ENCODE measurements at places on chromosomes 13 and 19.

GRCh38 chr19:58350871-58351557, 2.3 kb downstream of the A1BG start:
- no peak for DNase-seq

DNA sequence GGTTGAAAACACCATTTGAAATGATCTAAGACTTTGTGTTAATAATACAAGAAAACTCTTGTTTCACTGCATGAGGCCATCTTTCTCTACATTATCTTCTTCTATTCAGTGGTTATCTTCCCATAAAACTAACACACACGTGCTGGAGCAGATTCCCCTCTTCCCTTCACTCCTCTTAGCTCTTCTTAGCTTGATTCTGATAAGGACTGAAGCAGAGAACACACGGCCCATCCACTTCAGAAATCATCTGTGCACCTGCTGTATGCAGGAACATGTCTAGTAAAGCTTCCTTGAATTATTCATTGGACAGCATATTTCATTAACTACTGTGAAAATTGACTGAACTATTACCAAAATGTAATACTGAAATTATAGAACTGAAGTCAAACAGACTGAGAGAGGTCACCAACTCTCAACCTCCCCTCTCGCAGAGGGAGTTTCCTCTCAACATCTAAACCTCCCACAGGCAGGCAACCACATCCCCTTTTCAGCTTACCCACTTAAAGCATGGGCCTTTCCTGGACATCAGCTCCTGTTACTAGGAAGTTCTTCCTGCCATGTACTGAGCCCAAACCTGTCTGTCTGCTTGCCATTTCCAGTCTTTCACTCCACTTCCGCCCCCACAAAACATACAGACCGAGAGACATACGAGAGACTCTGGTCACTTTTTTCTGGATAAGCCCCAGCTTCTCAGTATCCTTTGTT, 113.9 kb downstream of the CRYL1 start:
- DNase-seq: no peak

GRCh38 chr13:101746513-101746912, 294.0 kb downstream of the ITGBL1 start:
- DNase-seq: no peak

GRCh38 chr13:26112843-26113242, 61.0 kb upstream of the SHISA2 start:
- no peak for DNase-seq

- DNase-seq: no peak
These were observed 113.1 kb downstream of the ABCC4 start for GRCh38 chr13:95188128-95188527.

GRCh38 chr13:45119469-45119990, 780 bp upstream of the GTF2F2 start:
- no peak for DNase-seq

- DNase-seq: no peak
These were observed 8.8 kb upstream of the CD22 start for GRCh38 chr19:35320065-35320713.

- DNase-seq: no peak
These were observed 27.7 kb upstream of the EPHX3 start for GRCh38 chr19:15259907-15260306.

- DNase-seq: no peak
These were observed 29.0 kb downstream of the EXOSC8 start for GRCh38 chr13:37029617-37030016.

GRCh38 chr13:33610438-33611120, 207.4 kb upstream of the RFC3 start:
- DNase-seq: no peak

GRCh38 chr19:2064395-2064787, 13.3 kb upstream of the MKNK2 start:
- DNase-seq: no peak

DNA sequence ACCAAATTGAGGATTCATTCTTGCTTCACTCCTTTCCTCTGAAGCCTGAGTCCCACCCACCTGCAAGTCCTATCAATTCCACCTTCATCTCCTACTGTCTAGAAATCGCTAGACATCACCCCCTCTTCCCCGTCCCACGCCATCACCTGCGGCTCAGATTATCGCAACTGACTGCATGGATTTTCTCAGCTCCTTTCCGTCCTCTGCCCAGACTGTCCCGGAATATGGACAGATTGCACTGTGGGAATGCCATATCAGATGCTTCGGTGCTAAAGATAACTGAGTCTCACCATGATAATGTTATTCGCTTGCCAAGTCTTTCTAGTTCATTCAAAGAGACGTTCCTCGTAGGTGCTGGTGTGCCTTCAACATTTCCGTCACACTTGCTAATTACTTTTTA, 66.4 kb upstream of the USP29 start:
- no peak for DNase-seq

DNA sequence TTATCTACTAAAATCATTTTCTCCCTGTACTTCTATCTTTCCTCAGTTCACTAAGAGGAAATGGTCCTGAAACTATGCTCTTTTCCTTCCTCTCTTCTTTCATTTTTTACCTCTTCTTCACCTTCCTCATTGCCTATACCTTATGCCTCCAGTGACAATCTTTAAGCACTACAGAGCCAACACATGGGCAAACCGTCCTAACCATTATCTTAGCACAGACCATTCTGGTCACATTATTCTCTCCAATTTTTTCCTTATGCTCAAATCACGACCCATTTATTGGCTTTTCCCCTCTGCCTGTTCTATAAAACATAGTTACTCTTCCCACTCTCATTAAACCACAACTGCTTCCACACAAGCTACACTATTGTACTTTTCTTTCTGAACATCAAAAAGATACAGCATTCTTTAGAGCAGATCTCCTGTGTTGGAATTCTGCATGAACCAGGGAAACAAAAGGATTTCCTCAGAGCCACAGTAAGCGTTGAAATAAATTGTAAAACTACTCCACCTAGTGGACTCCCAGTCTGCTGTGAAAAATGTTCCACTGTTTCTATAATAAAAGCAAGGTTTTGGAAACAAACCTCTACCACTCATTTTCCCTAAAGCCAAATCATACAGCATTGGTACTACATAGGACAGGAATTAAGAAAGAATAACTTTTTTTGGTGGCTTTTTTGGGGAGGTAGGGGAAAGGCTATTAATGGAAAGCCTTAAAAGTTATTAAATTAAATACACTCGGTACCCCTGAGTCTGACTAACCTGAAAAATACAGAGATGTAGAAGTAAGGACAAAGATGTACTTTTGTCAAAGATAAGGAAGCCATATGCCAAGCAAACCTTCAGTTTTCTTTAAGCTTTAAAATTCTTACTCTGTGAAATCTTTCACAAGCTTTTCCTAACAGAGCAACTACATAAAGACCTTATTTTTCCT, 19.5 kb downstream of the NUFIP1 start:
- peak; percentile 54 for DNase-seq

DNA sequence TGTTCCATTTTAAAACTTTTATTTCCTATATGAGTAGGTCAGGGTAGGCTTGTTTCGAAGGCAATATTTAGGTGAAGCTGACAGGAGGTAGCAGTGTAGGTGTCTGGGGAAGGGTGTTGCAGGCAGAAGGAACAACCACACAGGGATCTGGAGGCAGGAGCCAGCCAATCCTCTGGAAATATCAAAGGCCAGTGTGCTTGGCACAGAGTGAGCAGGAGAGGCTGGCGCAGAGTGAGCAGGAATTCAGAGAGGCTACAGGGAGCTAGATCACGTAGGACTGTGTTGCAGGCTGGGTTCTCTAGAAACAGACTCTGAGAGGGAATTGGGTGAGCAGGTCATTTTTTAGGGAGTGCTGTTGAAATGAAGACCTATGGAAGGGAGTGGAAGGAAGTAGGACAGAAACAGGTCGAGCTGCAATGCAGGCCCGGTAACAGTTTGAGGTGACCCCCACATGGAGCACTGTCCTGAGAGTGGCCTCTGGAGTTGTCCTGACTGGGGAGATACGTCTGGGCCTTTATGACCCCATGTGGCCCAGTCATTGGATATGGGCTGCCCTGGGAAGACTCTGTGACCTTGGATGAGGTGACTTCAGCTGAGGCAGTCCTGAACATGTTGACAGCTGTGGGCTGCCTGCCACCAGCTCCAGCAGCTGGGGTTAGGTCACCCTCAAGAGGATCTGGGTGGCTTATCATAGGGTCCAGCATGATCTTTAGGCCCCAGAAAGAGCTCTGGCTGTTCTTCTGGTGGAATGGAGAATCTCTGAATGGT, 51.7 kb downstream of the ERCC5 start:
- DNase-seq: no peak

GRCh38 chr13:39326469-39327171, 276.4 kb downstream of the LHFPL6 start:
- no peak for DNase-seq

DNA sequence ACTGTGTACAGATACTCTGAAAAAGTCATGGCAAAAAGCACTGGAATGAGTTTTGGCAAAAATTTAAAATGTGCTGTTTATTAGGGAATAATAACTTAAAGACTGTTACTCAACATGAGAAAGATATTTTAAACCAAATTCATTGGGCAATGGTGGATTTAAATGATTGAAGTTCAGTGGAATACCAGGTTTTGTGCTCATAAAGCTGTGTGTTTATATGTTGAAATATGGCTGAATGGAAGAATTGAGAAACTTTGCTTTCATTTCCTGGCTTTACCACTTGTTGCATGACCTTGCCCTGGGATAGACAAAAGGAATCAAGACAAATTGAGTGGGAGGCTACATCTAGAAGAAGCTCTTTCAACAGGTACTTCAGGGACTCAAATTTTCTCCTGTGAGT, 246.4 kb downstream of the GPC5 start:
- no peak for DNase-seq

GRCh38 chr13:36357692-36358091, 11.5 kb upstream of the SPART start:
- no peak for DNase-seq

DNA sequence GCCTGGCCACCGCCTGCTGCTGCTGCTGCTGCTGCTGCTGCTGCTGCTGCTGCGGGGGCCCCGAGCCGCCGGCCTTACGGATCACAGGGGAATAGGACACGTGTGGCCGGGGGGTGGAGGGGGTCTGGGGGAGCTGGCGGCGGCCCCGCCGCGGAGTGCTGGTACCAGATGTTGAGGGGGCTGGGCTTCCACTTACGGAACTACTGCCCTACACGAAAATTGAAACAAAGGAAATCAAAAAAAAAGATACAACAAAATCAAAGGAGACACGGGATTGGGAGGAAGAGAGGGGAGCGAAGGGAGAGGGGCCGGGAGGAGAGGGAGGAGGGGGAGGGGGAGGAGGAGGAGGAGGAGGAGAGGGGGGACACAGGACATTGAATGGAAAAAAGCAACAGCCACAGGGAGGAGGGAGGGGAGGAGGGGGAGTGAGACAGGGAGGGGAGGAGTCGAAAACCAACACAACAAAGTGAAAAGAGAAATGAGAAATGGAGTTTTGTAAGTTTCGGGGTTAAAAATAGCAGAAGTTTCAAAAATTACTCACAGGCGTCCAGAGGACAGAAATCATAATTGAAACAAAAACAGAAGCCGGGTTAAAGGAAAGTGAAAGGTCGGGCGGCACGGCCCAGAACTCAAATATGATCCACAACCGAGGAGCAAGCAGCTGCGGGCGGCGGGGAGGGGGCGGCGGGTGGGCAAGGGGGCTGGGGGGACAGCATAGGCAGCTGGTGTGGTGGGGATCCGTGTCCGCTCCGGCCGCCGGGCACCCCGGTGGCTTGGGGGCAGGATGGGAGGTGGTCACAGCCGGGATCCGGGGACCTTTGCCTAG, 57.8 kb downstream of the IER2 start:
- DNase-seq: peak; percentile 17

DNA sequence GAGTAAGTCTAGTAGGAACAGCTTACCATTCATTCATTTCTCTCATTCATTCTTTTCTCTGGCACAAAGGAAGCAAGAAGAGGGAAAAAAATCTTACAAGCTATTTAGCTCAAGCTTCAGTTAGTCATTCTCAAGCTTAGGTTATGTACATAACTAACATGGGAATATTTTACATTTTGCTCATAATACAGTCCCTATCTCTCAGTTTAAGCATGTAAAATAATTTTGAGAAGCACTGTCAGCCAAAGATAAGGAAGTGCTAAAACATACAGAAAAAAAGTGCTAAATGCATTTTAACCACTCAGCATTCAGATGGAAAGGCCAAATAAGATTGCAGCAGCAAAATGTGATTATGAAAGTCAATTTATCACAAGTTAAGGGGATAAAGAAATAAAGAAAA, 7.9 kb downstream of the RBM26 start:
- DNase-seq: no peak

DNA sequence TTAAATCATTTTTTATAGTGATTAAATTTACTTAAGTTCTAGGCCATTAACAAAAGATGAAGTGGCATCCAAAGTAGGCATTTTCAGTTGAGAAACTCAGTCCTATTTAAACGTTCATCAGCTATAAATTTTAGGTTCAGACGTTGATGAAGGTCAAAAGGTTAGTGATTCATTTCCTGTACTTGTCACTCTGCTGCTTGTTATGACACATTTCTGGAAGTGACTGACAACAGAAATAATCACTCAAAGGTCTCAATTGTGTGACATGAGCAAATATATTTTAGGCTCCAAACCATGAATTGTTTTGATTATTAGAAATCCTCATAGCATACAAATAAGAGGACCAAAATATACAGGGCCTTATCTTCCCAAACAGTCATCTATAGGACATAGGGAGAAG, 10.3 kb upstream of the EDNRB start:
- DNase-seq: no peak

DNA sequence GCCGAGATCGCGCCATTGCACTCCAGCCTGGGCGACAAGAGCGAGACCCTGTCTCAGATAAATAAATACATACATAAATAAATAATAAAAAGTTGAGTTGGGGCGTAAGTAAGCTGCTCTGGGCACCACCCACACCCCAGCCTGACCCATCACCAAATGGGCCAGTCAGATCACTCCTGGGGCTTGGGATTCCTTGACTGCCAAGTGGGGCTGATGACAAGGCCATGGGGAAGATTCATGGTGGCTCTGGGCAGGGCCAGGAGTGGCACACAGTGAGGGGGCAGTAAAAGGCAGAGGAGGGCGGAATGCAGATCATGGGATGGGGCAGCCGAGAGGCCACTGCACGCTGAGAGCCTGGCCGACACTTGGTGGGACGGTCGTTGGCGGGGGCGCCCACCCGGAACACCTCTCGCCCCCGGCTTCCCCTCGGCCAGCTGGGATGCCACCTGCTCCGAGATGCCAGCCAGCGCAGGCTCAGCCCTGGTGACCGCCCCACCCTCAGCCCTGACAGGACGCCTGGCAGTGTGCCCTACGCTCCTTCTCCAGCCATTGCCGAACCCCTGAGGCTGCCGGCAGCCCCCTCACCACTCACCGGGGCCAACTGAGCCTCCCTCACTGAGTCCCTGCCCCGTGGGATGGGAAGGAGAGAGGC, 10.9 kb downstream of the ZNF653 start:
- no peak for DNase-seq

Measured in NCI-H2171 treated with DMSO at 0.1 percent for 48 hours (cell line).